HuH-7 (cell line): ENCODE measurements at places on chromosomes 5 and 9.

- DNase-seq: no peak
These were observed 72.5 kb downstream of the ACTL7B start for GRCh38 chr9:108783326-108783725.

GRCh38 chr5:175688352-175689146 lies 30.7 kb downstream of the HRH2 start:
- no peak for DNase-seq

DNA sequence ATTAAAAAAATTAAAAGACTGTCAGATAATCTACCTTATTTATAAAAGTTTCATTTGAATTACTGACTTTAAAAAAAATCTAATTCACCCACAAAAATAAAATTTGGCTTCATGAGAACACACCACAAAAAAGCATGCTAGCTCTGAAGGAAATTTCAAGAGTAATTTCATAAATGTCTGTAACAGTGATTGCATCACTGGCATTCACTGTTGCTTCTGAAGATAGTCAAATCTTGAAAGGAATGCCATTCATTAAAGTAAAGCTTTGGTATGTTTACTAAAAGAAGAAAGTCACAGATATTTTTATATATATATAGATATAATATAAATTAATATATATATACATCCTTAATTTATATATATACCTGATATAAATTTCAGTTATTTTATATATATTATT lies 43.4 kb downstream of the NADK2 start:
- DNase-seq: no peak

GRCh38 chr5:137164961-137165360 lies 334.2 kb downstream of the SPOCK1 start:
- DNase-seq: no peak

GRCh38 chr5:28468166-28468565 lies 1429.8 kb upstream of the CDH9 start:
- DNase-seq: no peak

GRCh38 chr9:35481347-35481975 lies 8.4 kb upstream of the RUSC2 start:
- DNase-seq: peak; percentile 61

DNA sequence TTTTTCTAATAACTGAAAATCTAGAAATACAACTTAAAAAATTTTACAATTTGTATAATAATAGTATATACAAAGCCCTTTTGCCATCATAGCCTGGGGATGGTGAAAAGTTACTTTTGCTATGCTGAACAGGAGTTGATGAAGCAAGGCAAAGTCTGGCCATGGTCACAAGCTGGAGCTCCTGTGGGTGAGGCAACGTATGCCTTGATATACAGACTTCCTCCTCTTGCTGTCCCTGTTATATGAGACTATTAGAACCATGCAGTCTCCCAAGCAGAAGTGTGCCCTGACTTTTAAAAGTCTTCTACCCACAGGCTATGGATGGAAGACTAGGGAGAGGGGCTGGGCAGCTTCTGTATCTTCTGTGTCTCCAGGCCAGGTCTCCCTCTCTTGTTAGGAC lies 15.7 kb downstream of the FAM151B start:
- no peak for DNase-seq

- no peak for DNase-seq
These were observed 44.7 kb upstream of the LCP2 start for GRCh38 chr5:170342153-170342725.

DNA sequence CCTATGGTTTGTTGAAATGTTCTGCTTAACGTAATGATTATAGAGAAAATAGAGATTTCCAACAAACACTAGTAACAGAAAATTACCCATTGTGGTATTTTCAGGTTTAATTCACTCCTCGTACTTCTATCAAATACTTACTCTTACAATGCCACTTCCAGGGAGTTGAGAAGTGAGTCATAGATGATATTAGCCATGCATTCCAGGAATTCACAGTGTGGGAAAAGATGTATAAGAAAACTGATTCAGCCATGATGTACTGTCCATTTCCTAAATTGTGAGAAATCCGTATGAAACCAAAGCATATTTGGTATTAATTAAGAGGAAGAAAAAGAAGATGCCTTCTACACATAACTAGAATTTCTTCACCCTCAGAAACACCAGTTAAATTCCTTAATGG lies 1854.6 kb upstream of the WWC1 start:
- DNase-seq: no peak

- peak; percentile 3 for DNase-seq
These were observed 643.7 kb downstream of the TLE1 start for GRCh38 chr9:81045658-81046057.

DNA sequence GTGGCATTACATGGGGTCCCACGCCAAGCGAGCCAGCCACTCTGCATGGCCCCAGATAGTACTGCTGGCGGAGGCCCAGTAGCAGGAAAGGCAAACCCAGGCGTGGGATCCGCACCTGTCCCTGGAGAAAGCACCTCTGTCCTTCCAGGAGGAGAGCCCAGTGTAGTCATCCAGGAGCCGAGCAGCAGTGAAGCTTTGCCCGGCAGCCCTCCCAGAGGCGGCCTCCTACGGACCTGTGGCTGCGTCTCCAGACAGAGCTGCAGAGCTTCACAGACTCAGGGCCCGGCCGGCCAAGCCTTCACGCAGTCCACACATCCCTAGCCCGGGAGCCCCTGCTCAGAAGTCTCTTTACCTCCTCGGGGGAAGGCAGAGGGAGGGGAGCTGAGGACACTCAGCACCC lies 100.8 kb upstream of the PPP1R26 start:
- DNase-seq: no peak

- DNase-seq: no peak
These were observed 60.9 kb downstream of the YTHDC2 start for GRCh38 chr5:113574417-113574816.

- DNase-seq: no peak
These were observed 394.5 kb upstream of the EDIL3 start for GRCh38 chr5:84779186-84779585.

DNA sequence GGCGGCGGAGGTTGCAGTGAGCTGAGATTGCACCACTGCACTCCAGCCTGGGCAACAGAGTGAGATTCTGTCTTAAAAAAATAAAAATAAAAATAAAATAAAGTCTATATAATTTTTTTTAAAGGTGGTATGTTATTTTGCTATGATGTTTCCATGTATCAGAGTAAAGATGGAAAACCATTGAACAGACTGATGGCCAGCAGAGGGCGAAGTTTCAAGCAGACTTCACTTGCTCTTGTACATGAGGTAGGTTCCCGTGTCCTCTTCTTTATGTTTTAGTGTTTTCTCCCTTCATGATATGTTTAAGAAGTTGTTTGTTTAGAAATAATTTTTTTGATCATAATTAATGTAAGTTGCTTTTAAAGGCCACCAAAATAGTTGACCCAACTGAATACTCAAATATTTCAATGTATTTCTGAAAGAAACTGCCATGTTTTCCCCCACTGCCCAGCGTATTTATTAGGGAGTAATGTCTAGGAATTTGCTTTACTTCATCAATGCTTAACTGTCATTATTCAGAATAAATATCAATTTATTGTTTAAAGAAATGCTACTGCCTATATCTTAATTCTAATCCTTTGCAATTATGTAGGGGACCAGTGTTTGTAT lies 146.4 kb downstream of the HACD4 start:
- peak; percentile 6 for DNase-seq

- DNase-seq: no peak
These were observed 245.0 kb downstream of the TAF11L14 start for GRCh38 chr5:17879276-17879675.

- no peak for DNase-seq
These were observed 81.3 kb downstream of the OSTF1 start for GRCh38 chr9:75169623-75170022.

GRCh38 chr5:5050801-5051200 lies 89.3 kb upstream of the ADAMTS16 start:
- DNase-seq: no peak

GRCh38 chr5:154421868-154422267 lies 23.9 kb upstream of the SAP30L start:
- peak; percentile 42 for DNase-seq

- DNase-seq: no peak
These were observed 760.9 kb upstream of the ACO1 start for GRCh38 chr9:31623511-31623910.

- no peak for DNase-seq
These were observed 325.6 kb downstream of the PRELID2 start for GRCh38 chr5:145509336-145510136.

DNA sequence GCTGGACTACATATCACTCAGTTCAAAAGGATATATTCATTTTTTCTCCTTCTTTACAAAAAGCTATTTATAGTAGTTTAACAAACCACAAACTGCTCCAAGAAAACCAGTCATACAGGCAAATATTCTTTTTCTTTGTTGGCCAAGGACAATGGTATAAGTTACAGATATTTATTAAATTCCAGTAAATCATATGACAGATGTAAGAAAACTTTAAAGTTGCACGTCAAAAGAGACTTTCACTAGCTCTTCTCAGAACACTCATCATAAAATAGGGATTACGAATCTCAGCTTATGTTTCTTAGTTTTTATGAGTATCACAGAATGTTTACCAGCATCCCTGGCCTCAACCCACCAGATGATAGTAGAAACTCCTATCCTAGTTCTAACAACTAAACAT lies 67.2 kb downstream of the ANKRD31 start:
- DNase-seq: no peak

DNA sequence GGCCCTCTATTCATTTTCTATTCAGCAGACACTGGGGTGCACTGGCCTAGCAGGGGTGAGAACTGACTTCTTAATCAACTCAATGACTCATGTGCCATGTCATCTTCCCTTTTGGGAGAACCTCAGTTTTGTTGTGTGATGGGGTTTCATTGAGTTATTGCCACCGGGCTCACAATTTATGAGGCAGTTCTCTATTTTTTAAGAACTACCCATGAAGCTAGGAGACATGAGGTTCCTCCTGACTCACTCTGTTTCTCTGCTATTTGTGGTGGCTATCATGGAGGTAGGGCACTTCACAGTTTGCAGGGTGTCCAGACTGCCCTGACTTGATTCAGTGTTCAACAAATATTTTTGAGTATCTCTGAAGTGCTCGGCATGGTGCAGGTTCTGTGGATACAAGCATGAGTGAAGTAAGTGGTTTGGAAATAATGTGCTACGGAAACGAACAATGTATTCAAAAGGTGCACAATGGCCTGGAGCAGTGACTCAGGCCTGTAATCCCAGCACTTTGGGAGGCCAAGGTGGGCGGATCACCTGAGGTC lies 39.3 kb downstream of the SPARC start:
- DNase-seq: no peak

DNA sequence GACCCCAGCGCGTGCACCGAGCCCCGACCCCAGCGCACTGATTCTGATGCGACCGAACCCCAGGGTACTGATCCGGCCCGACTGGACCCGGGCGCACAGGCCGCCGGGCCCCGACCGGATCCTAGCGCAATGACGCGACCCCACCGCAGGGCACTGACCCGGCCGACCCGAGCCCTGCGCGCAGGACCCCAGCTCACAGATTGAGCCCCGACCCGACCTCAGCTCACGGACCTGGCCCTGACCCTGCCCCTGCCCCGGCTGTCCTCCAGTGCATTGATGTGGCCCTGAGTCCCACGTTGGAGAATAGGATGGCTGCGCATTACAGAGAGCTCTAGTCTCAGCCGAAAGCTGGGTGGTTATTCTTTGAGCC lies 438 bp downstream of the TRIP13 start:
- DNase-seq: no peak

DNA sequence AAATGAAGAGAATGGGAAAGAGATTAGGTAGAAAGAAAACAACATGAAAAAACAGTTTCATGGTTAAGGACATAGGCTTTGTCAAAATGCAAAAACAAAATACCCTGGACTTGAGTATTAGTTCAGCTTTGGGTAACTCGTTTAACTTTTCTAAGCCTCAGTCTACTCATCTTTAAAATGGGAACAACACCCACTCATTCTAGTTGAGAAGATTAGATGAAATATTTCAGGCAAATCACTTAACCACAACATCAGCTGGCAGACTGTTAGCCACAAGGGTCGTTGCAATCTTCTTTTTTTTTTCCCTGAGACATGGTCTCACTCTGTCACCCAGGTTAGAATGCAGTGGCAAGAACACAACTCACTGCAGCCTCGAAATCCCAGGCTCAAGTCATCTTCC lies 185.6 kb downstream of the DCP2 start:
- DNase-seq: no peak

DNA sequence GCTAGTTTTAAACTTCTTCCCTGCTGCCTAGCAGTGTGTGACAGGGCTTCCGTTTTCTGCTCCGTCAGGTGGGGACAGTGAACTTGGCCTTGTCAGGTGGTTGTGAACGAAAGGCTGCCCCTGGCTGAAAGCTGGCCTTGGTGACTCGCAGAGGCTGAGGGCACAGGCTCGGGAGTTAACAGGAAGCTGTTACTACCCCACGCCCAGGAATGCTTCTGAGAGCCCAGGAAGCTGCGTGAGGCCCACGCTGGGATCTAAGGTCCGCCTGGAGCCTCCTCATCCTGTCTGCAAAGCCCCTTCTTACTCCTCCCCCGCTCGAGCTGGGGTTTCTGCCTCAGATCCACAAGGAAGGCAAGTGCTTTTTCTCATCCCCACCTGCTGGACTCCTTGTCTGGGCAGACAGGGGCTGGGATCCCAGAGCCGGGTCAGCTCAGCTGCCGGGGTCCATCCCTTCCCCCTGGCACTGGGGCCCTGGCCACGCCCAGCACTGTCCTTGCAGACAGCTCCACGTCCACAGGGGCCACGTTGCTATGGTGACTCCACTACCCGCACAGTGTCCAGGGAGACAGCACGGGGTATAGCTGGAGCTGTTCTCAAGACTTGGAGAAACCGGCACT lies 124.7 kb upstream of the TBC1D2 start:
- DNase-seq: no peak

DNA sequence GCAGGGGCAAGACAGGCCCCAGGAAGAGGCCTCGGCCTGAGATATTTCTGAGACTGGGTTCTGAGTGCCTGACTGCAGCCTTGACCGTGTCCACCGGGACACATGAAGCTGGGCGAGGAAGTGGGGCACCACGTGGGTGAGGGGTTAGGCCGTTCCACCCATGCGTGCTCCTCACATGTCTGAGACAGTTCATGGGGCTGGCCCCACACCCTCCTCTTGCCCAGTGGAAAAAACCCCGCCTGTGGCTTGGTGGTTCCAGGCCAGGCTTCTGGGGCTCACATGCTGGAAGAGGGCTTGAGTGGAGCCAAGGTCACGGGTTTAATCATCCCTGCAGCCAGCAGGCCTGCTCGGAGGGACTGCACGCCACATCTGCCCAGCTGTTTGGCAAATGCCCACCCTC lies 11.4 kb downstream of the HMCN2 start:
- DNase-seq: no peak

- DNase-seq: no peak
These were observed 38.0 kb downstream of the RASGEF1C start for GRCh38 chr5:180170810-180171567.

GRCh38 chr9:136098210-136098609 lies 3.1 kb upstream of the NACC2 start:
- no peak for DNase-seq

GRCh38 chr5:158207733-158208132 lies 348.8 kb upstream of the CLINT1 start:
- no peak for DNase-seq

DNA sequence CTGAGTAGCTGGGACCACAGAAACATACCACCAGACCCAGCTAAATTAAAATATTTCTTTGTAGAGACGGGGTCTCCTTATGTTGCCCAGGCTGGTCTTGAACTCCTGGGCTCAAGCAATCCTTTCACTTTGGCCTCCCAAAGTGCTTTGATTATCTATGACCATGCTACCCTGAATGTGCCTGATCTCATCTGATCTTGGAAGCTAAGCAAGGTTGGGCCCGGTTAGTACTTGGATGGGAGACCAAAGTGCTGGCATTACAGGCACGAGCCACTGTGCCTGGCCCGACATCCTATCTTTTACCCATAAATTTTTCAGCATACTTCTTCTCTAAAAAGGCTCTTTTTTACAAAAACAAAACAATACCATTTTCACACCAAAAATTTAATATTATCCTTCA lies 137.0 kb upstream of the LRRTM2 start:
- no peak for DNase-seq

- no peak for DNase-seq
These were observed 17.1 kb downstream of the BTNL3 start for GRCh38 chr5:181005791-181006190.
